Stimulated activated CD8-positive, alpha-beta memory T cell treated with anti-CD3 and anti-CD28 coated beads, Interleukin-4, amount 100 ng/mL, for 4 hours (primary cell): ENCODE measurements at places on chromosomes 12 and 14.

GRCh38 chr12:28033538-28033915 lies 61.0 kb upstream of the PTHLH start:
- DNase-seq, result no peak

DNA sequence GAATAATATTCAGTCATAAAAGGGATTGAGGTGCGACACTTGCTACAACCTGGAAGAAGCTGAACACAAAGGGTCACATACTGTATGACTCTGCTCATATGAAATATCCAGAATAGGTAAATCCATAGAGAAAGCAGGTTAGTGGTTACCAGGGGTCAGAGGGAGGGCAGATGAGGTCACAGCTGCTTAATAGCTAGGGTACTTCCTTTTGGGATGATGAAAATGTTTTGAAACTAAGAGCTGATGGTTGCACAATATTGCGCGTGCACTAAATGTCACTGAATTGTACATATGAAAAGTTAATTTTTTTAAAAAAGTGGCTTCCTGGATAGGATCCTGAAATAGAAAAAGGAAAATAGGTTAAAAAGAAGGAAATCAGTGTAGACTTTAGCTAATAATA lies 23.8 kb downstream of the NEUROD4 start:
- no peak for DNase-seq

- DNase-seq, result no peak
These were observed 7.4 kb downstream of the ASCL1 start for GRCh38 chr12:102964872-102965271.

DNA sequence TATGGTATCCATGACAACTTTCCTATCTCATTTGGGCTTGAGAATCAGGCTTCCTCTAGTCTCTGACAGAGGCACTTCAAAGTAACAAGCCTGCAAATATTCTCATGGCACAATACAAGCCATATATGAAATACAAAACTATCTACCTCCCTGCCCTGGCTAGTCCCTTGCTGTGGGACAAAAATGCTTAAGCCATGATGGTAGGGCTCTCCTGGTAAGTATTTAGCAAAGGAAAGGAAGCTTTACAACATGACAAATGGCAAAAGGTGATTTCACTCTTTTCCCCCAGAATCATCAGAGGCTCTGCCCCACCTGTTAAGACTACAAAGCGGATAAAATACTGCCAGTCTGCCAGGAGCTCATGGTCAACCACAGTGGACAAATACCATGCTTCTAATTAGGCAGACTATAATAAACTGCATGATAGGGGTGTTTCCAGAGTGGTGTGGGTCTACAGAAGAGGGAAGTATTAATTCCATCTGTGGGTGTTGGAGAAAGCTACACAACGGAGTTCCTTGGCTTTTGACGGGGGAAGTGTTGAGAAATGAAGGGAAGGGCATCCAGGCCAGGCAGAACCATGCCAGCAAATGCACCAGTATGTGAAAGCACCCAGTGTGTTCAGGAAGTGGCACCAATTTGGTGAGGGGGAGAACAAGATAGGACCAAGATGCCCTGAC lies 92.9 kb downstream of the SPTSSA start:
- DNase-seq, result no peak

DNA sequence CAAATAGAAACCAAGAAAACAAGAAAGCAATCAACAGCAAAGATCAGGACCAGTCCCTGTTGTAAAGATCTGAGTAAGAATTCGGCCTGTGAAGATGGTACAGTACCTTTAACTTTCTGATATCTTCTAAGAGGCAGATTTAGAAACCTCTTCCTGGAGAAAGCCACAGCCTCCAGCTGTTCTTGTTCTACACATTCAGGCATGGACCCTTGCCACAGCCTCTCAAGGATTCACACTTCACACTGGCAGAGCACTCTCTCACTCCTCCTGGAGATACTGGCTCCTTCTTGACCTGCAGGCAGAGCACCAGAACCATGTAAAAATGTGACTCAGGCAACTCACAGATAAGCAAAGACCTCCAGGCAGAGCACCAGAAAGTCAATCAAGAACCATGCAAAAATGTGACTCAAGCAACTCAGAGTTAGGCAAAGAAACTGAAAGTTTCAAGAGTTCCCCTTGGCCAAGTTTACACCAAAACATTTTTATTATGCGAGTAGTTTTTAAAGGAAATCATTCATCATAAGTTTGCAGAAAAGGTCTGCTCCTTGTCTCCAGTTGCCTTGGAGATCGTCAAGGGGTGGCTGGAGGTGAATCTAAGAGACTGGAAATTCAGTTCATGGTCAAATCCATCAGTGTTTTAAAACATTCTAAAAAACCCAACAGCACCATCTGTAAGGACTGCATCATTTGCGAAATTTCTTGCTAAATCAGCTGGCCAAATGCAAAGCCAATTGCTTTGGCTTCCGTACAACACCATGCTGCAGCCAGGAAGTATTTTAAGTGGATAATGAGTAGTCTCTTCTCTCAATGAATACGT lies 119.3 kb upstream of the MDM1 start:
- no peak for DNase-seq

GRCh38 chr12:5499566-5500330 lies 67.8 kb downstream of the NTF3 start:
- no peak for DNase-seq

DNA sequence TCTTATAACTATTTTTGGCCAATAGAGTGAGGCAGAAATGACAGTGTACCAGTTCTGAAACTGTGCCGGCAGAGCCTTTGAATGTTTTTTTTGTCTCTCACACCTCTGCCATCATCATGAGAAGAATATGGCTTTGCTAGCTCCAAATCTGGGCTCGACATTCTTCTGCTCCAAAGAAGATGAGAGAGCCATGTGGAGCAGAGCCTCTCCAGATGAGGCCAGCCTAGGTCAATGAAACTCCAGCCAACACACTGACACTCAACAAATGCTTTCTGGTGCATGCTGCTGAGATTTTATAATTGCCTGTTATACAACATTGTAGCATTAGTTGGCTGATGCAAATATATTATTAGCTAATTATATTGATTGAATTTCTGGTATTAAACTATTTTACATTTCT lies 154.7 kb downstream of the SLC38A4 start:
- DNase-seq, result no peak

- no peak for DNase-seq
These were observed 48.3 kb downstream of the STXBP6 start for GRCh38 chr14:25001601-25002000.

DNA sequence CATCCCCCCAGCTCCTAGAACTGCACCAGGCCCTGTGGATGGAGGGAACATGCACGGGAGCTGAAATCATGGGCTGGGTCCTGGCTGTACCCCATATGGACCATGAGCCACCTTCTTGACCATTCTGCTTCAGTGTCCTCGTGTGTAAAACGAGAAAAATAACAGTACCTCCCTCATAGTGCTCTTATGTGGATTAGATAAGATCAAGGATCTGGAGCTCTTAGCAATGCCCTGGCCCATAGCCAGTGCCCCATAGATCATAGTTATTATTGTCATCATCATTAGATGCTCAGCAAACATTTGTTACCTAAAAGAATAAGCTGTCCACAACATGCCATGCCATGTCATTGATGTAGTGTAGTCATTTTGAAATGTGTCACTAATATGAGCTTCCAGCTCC lies 71.3 kb downstream of the SYNE3 start:
- DNase-seq, result no peak

DNA sequence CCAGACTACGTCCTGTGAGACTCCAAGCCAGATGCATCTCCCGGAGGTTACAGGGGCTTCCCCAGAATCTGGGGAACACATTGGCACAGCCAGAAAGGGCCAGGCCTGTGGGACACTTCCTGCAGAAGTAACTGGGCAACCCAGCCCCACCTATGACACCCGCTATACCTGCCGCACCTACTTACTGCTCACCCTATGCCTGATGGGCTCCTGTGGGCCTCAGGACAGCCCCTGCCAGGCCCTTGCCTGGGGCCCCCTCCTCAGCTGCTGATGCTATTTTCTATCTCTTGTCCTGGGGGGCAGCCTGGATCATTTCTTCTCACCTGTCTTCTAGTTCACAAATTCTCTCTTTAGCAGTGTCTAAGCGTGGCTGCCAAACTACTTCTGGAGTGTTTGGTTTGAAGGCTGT lies 28.7 kb downstream of the JAG2 start:
- no peak for DNase-seq

GRCh38 chr12:67917811-67918210 lies 71.4 kb upstream of the IFNG-AS1 start:
- no peak for DNase-seq

DNA sequence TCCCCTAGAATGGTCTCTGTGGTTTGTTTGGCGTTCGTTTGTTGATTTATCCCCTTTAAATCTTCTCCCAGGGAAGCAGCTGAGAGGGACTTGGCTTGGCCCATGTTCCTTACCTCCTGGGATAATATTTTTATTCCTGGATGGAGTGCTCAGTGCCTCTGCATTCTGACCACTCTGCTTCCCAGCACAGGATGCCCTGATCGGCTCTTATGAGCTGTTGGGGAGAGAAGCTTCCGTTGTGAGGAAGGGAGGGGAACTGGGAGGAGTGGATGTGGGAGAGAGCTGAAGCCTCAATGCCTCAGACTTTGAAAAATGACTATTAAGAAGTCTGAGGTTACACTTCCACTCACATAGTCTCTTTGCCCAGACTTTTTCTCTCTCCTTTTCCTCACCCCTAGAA lies 114.8 kb downstream of the SMOC1 start:
- DNase-seq, result no peak

- no peak for DNase-seq
These were observed 42.2 kb upstream of the CRACR2A start for GRCh38 chr12:3795066-3795465.

DNA sequence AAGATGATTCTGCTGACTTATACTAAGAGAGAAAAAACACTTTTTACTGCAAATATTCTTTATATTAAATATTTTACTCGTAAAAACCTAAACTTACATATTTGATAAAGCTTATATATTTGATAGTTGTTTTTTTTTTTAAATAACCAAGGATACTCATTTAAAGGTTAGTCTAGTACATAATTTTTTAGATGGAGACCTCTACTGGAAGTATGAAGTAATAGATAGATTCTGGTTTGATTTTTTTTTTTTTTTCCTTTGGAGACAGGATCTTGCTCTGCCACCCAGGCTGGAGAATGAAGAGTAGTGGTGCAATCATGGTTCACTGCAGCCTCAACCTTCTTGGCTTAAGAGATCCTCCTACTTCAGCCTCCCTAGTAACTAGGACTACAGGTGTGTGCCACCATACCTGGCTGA lies 16.4 kb downstream of the ARID2 start:
- DNase-seq, result no peak

- DNase-seq, result no peak
These were observed 208.7 kb upstream of the FOXN3 start for GRCh38 chr14:89625731-89626232.

DNA sequence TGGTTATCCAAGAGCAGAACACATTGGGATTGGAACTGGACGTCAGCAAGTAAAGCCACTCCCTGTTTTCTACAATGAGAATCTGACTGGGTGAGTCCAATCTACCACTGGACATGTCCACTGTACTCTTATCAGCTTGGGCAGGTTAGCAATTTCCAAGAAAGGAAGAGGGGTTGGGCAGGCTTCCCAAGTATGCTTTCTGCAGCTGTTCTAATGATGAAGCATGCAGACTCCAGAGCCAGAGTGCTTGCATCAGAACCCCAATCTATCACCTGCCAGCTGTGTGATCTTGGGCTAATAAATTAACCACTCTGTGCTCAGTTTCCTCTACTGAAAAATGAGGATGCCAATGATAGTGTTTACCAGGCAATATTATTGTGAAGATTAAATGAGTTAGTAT lies 92.0 kb downstream of the EMP1 start:
- DNase-seq, result no peak

GRCh38 chr12:104581005-104581570 lies 124.3 kb downstream of the CHST11 start:
- DNase-seq, result no peak

GRCh38 chr14:25237845-25238244 lies 187.9 kb upstream of the STXBP6 start:
- no peak for DNase-seq

DNA sequence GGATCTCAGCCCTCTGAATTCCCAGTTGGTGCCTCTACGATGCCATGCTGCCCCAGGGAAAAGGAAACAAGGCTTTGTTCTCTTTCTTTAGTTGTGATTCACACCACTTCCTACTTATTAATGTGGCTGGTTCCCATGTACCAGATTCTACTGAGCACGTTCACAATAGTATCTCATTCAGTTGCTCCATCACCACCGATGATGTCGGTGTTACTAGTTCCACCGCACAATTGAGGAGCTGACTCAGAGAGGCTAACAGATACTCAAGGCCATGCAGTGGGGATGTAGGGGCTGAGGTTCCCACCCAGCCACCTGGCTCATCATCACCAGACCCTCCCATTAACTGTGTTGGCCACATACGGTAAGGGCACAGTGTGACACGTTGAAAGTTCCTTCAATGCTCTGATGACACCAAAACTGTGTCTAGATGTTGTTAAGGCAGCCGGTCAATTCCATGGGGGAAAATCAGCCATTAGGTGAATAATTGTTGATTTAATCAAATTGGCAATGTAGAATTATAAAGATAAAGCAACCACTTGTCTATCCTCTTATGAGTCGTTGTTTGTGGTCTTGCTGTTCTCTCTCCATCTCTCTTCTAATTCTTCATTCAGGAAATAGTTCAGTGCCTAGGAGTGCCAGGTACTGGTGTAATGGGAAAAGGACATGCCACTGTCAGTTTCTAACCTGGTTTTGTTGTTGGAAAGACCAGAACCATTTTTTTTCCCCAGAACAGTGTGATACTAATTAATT lies 244.2 kb upstream of the CRY1 start:
- DNase-seq, result no peak
